ENCODE measurements at places on chromosomes 6 and 20. TPM values are rescaled to one million over a fixed set of nuclear protein-coding genes. Genes with fewer than 3 reads are reported as not detected.

Gene RIPPLY2
- not detected for total RNA-seq

Gene ZFP64
- total RNA-seq: 11.6 TPM

Gene FAM162B
- not detected for total RNA-seq

DNA sequence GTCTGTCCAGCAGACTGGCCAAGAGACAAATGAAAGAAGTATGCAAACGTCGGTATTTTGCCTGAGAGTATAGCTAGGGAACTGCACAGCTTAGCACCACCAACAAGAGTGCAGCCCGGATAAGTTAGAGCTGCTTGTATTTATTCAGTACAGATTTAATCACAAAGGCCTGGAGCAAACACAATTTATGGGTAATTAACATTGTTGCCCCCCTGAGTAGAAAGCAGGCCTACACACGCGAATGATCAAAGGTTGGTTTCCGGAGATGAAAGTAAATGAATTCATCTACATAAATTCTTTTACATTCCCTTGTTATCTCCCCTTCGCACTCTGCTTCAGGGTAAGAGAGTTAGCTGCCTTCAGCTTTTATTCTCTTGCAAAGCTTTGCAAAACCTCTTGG is 24.7 kb upstream of the CRISP1 start:
- DNase-seq: no peak
- no peaks in the 10 kb centered on the region for H3K4me1 ChIP-seq
- H3K27ac ChIP-seq: no peak overlapping the region
- H3K27me3 ChIP-seq: no peaks in the 10 kb centered on the region
- H3K36me3 ChIP-seq: no peaks in the 10 kb centered on the region

DNA sequence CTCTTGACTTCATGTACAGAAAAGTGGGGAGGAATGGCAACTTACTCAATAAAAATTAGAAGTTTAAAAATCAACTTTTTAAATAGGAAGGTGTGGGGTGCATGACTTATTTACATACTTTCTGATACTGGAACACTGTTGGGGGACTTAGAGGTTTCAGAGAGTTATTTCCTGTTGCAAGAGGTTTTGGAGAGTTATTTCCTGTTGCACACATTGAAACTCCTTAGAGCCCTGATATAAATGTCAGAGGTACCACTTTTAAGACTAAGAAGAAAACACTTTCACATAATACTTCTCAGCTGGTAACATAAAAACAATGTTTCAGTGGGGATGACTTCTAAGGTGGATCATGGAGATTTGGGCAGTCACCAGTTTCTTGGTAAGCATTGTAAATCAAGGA is 579.9 kb downstream of the MMUT start:
- H3K4me1 ChIP-seq: no peaks in the 10 kb centered on the region
- H3K27me3 ChIP-seq: no peaks in the 10 kb centered on the region
- no peak overlapping the region for H3K4me3 ChIP-seq
- no peak for DNase-seq
- H3K36me3 ChIP-seq: no peaks in the 10 kb centered on the region

GRCh38 chr6:47483853-47484546 is 6.4 kb downstream of the CD2AP start:
- H3K36me3 ChIP-seq: no peaks in the 10 kb centered on the region
- H3K27me3 ChIP-seq: no peaks in the 10 kb centered on the region
- H3K27ac ChIP-seq: no peak overlapping the region
- peaks cover 45% of the 10 kb centered on the region for H3K4me1 ChIP-seq

All from CD8-positive, alpha-beta memory T cell (primary cell).